Left hindlimb (tissue), 1 donor: ENCODE measurements at places on chromosomes 7 and 10.

- DNase-seq: no peak
Observed at GRCh38 chr10:28728366-28728765, 51.0 kb downstream of the BAMBI start.

GRCh38 chr10:75677541-75677940 is 246.1 kb downstream of the LRMDA start:
- DNase-seq: no peak

- peak; percentile 46 for DNase-seq
Observed at GRCh38 chr7:150716368-150716767, at the start of gene GIMAP1. Gene GIMAP1 (plus strand): TSS chr7:150716613. CDS start chr7:150719048, 2,435 bp downstream.

DNA sequence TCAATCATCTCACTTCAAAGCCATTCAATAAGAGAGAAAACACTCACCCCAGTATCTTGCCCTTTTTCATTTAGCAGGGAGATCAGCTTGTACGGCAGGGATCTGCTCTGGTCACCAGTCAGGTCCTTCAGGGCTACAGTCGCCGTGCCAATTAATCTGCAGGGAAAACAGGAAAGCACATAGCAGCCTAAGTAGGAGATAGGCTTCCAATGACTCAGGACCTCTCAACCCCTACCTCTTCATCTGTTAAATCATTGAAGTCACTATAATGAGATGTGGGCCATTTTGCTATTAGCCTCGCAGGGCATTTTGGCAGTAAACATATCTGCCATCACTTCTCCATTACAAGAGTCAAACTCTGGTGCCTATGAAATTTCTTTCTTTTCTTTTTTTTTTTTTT is 50.8 kb downstream of the MYOF start:
- DNase-seq: no peak

DNA sequence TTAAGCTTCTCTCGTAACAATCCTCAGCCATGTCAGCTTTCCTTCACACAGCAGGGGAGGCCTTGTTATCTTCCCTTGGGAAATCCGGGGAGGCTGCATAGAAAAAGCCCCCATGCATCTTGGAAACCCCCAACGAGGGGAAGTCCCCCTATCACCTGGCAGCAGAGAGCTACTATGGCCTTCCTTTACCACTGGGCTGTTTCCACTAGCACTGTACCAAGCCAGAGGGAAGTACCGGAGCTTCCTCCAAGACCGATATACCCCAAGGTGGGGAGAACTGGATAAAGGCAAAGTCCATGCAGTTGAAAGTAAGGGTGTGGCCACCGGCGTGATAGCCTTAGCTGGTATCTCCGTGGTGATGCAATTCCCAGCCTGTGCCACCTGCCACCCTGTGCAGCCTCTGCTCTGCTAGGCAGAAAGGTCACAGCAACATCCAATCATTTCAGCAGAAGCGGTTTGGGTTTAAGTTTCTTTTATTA is 4.4 kb upstream of the CLIP2 start:
- no peak for DNase-seq

- DNase-seq: no peak
Observed at GRCh38 chr7:19089797-19090196, 27.6 kb downstream of the TWIST1 start.

DNA sequence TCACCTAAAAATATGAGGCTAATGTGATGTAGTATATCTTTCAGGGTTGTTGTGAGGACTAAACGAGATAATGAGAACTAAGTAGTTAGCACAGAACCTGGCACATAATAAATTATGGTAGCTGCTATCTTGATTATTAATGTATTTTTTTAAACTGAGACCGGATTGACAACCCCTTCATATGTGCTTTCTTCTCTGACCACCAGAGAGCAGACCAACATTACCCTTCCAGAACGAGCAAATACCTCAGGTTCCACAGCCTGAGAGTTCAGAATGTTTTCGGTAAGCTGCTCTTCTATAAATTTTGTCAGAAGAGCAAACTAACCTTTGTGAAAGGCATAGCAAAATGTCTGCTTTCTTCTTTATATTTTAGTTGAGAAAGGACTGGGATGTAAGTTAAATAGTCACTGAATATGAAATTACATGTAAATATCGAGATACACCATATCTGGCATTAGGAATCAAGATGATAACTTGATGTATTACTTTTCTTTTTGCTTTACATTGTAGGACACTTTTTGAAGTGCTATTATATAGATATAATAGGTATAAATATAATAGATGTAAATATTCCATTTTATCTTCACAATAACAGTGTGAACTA is 13.6 kb upstream of the BPGM start:
- no peak for DNase-seq

GRCh38 chr7:73723813-73724212 is 4.3 kb upstream of the STX1A start:
- no peak for DNase-seq

DNA sequence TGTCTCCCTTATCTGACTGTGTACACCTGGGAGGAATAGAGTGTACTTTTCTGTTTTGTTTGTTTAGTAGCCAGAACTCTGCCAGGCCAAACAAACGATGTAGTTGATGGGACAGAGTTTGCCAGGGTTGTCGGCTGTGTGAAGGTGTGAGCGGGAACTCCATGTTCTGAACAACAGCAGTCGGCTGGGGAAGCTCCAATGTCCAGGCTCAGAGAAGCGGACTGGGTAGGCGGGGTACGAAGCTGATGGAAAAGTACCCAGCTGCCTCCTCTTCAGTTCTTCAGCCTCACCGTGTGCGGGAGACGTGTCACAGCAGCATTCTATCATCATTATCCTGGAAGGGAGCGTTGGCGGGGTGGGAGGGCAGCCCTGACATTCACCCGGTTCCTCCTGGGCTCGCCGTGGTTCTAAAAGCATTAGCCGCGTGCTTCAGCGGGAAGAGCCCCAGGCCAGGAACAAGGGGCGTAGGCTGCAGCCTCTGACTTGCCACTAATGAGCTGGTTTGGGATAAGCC is 52.9 kb downstream of the PFKFB3 start:
- DNase-seq: no peak

- DNase-seq: no peak
Observed at GRCh38 chr7:111561654-111561903, 713 bp downstream of the IMMP2L start.

DNA sequence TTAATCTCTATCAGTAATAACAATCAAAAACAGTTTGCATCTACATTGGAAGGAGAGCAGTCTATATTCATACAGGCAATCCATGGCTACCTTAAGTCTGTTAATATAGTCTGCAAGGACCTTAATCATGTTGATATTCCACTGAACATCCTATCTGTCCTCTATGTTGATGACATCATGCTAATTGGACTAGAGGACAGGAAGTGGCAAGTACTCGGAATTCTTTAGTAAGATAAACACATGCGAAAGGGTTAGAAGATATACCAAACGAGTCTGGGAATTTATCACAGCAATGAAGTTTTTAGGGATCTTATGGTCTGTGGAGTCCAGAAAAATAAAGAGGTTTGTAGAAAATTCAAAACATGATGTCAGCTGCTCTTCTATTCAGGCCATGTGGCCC is 11.3 kb upstream of the SAMD9L start:
- DNase-seq: no peak

GRCh38 chr7:55497521-55497920 is 74.8 kb downstream of the VOPP1 start:
- DNase-seq: no peak

DNA sequence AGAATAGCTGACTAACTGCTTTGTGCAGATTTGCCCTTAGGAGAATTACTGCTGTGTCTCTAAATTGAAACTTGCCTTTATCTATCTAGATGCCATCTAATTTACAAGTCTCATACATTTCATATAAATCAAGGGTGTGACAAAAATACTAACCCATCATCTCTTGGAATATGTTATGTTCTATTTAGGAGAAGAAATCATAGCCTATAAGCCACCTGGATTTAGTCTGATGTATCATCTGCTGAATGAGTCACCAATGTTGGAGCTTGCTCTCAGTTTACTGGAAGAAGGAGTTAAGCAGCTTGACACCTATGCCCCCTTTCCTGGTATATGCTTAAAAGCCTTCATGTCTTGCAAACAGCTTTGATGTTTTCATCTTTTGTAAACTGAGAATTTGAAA is 43.5 kb downstream of the NUP205 start:
- DNase-seq: no peak

- DNase-seq: no peak
Observed at GRCh38 chr7:111762211-111762610, 199.9 kb upstream of the IMMP2L start.

DNA sequence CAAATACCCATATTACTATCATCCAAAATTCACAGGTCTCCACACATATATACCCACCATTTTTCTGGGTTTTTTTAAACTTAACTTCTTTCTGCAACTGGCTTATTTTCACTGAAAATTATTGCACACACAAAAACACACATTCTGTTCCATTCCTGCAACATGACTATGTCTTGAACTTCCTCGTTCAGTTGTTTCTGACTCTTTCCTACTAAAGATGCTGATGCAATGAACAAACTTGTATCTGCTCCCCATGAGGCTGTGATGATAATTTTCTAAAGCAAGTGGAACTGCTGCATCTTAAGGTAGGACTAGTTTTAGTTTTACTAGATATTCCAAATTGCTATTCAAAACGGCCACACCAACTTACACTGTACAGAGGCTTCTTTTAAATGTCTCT is 77.7 kb downstream of the OSBPL3 start:
- no peak for DNase-seq

- DNase-seq: no peak
Observed at GRCh38 chr10:74642901-74643595, 183.4 kb upstream of the KAT6B start.

- DNase-seq: no peak
Observed at GRCh38 chr10:116281775-116282174, 8.8 kb upstream of the GFRA1 start.

DNA sequence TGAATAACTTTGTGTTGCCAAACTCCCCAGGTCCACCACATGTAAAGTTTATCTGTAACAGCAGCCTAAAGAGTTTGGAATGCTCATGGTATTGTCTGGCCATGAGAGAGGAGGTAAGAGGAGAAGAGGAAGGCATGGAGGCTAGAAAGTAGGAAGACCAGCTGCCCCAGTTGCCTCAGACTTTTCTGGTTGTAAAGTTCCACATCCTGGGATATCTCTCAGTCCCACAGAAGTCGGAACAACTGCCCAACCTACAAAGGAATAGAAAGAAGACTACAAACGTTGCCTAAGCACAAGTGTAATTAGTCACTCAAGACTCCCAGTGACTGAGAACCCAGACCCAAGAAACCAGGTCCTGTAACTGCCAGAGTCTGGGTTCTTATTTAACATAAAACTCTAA is 47.3 kb downstream of the CREB3L2 start:
- no peak for DNase-seq

- no peak for DNase-seq
Observed at GRCh38 chr7:91358303-91358702, 94.1 kb downstream of the FZD1 start.

- no peak for DNase-seq
Observed at GRCh38 chr7:88396948-88397322, 90.2 kb upstream of the STEAP4 start.

DNA sequence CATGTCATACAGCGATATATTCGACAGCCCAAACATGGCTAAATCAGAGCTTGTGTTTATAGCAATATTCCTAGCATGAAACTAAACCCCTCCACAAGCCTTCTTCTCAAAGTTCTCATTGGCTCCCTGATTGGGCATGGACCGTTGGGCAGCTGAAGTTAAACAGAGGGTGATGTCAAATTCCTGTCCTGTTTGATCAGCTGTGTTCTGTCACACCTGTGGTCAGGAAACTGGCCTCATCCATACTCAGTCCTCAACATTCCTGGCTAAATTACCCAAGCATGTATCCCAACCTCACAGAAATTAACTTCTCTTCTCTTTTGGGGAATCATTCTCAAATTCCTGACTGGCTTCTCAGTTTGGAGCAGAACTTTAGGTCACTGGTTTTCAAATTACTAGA is 107.9 kb downstream of the ODAD2 start:
- DNase-seq: no peak

- no peak for DNase-seq
Observed at GRCh38 chr7:44470135-44470479, 20.4 kb downstream of the NUDCD3 start.

DNA sequence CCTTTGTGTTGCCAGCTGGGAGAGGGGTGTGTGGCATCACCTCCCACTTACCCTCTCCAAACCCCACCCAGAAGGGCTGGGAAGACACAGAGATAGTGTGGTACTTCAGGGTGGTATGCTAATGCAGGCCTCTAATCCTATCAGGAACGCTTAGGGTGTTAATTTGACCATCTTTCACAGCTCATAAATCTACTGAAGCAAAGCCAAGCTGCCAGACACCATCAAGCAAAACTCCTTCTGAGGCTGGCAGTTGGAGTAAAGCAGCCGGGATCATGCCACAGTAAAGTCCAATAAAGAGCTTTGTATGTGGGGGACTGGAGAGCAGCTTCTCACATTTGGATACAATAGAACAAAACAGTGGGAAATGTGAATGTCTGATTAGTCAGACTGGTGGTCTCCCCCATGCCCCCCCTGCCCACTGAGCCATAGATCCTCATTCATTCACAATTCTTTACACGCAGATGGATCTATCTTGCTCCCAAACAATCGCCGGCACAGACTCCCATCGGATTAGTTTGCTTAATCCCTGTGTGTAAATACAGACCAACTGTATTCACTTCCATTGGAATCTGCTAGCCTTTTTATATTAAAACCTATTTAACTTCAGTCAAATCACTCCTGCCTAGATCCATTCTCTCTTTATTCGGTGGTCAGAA is 29.6 kb downstream of the FGFBP3 start:
- no peak for DNase-seq

- no peak for DNase-seq
Observed at GRCh38 chr7:56051053-56051338, 248 bp downstream of the PSPH start.

- peak; percentile 55 for DNase-seq
Observed at GRCh38 chr10:92839191-92840085, 8.9 kb upstream of the EXOC6 start.

- no peak for DNase-seq
Observed at GRCh38 chr7:137958470-137959431, 43.1 kb downstream of the CREB3L2 start.

DNA sequence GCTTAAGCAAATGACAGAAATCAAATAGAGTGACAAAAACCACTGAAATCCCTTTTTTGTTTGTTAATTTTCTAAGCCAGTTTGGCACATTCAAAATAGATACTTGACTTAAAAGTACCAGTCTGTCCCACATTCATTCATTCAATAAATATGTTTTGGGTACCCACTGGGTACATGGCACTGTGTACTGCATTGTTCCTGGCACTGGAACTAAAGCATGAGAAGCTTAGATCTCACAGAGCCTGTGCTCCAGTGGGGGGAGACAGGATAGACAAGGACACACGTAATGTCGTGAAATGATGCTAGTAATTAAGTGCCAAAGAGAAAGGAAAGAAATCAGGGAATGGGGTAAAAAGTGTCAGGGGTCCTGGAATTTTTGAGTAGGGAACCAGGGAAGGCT is 13.0 kb downstream of the MTURN start:
- no peak for DNase-seq

GRCh38 chr7:92404170-92404614 is 43.1 kb upstream of the GATAD1 start:
- DNase-seq: no peak

DNA sequence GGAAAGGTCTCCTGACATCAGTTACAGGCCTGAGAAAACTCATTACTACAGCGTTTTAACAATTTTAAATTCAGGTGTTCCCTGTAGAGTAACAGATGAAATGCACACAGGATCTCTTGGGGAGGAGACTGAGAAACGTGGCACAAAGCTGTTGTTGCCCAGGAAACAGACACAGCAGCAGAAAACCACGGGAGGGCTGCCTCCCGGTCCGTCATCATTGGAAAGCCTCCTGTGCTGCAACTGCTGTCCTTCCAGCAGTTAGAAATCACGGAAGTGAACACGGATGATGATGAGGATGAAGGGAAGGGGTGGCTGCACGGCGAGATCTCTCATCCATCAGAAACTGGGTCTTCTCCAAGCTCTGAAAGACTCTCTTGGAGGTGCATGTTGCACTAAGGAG is 94.6 kb upstream of the RNF32 start:
- no peak for DNase-seq

GRCh38 chr10:29191674-29192073 is 97.2 kb upstream of the LYZL1 start:
- no peak for DNase-seq
